ENCODE measurements at places on chromosomes 5 and 9. TPM values are rescaled to one million over a fixed set of nuclear protein-coding genes. Genes with fewer than 3 reads are reported as not detected.

The DMAC1 gene
- 97.8 TPM for total RNA-seq

DNA sequence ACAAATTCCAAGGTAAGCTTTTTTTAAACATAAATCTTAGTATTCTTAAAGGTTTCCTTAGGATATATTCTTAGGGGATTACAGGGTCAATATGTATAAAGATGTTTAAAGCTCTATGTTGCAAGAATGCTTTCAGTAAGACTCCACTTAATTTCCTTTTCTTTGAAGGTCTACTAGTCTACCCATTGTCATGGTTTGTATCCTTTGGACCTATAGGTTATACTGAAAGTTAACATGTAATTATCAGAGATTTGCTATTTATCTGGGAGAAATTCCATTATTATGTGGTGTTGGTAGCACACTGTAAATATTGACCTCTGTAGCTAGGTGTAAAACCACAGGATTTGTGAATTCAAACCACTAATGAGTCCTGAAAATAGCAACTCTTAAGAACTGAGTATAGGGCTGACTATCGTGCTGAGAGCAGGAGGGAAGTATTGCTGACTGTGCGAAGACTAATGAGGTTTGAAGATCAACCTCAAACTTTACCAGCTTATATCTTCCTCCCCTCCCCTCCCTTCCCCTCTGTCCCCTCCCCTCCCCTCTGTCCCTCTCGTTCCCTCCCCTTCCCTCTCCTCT, 85.6 kb downstream of the GADD45G start:
- peaks cover 13% of the 10 kb centered on the region for H3K27me3 ChIP-seq
- H3K27ac ChIP-seq = no peak overlapping the region
- H3K4me1 ChIP-seq = peaks cover 3% of the 10 kb centered on the region

DNA sequence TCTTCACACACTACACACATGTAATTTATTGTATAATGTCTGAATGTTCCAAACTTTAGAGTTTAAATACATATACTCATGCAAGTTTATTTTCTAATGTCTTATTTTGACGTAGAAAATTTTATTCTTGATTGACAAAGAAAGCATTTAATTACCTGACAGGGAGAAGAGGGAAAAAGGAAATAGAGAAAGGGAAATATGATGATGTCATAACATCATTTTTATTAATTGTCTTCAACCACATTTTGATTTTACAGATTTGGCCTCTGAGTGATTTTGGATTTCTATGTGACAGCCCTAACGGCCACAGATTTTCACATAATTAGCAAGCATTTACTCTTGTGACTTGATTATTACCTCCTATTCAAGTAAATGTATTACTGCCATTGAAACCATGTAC, 106.1 kb upstream of the FSTL4 start:
- DNase-seq = no peak
- H3K27ac ChIP-seq = no peak overlapping the region
- no peak overlapping the region for H3K4me3 ChIP-seq
- no peaks in the 10 kb centered on the region for H3K4me1 ChIP-seq

The EFNA5 gene
- 3.7 TPM for total RNA-seq

DNA sequence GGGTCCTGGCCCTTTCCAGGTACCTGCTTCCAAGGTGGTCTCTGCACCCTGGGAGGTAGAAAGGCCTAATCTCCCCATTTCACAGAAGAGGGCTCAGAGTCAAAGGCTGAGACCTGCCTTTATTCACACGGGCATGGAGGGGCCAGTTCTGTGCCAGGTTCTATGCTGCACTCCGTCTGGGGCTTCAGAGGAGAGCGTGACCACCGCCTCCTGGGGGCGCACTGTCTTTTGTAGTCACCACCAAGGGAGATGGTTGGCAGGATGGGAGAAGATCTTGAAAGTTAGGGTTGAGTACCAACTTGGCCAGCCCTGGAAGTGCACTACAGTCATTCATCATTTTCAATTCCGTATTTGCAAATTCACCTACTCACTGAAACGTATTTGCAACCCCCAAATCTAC, 23.7 kb upstream of the PRDM12 start:
- H3K27ac ChIP-seq = no peak overlapping the region
- DNase-seq = no peak
- no peak overlapping the region for H3K4me3 ChIP-seq
- H3K36me3 ChIP-seq = peaks cover 13% of the 10 kb centered on the region
- no peaks in the 10 kb centered on the region for H3K27me3 ChIP-seq
- H3K4me1 ChIP-seq = peaks cover 3% of the 10 kb centered on the region

The NREP gene
- 230 TPM for total RNA-seq

DNA sequence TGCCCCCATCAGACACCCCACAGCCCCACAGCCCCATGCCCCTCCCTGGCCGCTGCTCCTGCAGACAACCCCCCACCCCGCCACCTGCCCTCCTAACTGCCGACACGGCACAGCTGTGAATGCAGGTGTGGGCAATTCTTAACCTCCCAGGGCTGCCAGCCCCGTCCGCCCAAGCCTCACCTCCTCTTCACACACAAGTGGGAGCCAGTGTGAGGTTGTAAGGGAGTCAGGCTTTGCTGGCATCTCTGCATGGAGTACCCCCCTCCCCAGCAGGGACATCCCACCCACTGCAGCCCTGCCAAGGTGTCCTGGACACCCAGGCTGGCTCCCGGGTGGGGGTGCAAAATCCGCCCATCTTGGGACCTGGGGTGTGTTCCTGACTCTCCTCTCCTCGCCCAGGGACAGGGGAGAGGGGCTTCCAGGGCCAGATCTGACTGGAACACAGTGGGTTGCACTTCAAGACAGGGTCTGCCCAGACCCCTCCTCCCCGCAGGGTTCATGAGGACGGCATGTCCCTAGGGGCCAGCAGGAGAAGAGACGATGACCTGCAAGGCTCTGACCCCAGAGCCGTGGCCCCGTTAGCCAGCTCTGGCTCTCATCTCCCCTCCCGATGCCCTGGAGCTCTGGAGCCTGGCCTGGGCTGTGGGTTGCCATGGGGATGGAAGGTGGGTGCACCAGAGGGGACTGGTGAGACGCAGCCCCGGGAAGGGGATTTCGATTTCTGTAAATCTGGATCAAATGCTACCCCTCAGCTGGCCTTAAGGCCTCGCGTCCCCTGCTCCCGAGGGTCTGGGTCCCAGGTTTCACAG, 34.4 kb downstream of the SARDH start:
- no peak overlapping the region for H3K4me3 ChIP-seq
- peaks cover 20% of the 10 kb centered on the region for H3K27me3 ChIP-seq
- H3K27ac ChIP-seq = no peak overlapping the region
- peaks cover 39% of the 10 kb centered on the region for H3K4me1 ChIP-seq

DNA sequence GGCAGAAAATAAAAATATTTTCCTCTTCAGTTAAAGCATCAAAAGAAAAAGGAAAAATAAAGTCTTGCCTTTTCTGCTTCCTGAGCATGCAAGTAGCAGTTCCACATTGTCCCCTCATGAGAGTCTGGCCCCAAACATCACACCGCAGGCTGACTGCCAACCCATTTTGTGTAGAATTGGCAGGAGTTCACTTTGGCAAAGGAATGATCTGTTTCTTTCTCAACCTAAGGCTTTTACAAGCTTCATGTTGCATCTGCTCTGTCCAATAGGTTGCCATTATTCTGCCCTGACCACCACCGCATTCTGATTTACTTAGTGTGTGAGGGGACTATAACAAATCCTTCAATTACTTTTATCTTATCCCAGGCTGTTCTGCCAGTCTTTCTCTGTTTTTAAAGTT, 249.5 kb downstream of the ISL1 start:
- peak; percentile 72 for DNase-seq
- H3K4me1 ChIP-seq = no peaks in the 10 kb centered on the region
- no peaks in the 10 kb centered on the region for H3K36me3 ChIP-seq
- H3K4me3 ChIP-seq = no peak overlapping the region

- no peaks in the 10 kb centered on the region for H3K36me3 ChIP-seq
- no peaks in the 10 kb centered on the region for H3K4me1 ChIP-seq
- H3K27ac ChIP-seq = no peak overlapping the region
- no peak for DNase-seq
- no peak overlapping the region for H3K4me3 ChIP-seq
Measured at GRCh38 chr5:126369083-126369482, 54.1 kb upstream of the GRAMD2B start.

The SLC27A6 gene
- 1.0 TPM for total RNA-seq

DNA sequence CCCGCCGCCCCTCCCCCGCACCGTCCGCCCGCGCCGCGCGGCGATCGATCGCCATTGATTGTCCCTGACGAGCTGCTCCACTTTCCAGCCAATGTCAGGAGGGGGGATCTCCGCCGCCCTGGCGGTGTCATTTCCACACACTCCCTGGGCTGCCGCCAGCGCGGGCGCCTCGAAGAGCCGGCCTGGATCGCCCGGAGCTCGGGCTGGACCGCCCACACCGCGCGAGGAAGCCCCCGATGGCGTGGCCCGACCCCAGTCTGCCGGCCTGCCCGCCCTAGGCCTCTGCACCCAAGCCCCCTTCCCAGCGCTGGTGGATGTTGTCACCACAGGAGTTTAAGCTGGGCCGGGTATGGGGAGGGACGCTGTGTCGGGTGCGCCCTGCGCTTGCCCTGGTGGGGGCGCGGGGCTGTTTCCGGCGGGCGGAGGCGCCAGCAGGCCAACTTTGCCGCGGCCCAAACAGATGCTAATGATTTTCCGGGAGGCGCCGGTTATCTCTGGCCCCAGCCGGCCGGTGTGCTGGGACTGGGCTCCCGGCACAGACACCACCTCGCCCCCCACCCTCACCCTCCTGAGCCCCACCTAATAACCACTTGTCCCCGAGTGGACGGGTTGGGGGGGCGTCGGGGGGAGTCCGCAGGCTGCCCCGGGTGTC, 10.6 kb upstream of the CXXC5 start:
- peak overlapping the region; percentile 95 for H3K27ac ChIP-seq
- no peaks in the 10 kb centered on the region for H3K27me3 ChIP-seq
- peaks cover 1% of the 10 kb centered on the region for H3K36me3 ChIP-seq
- peaks cover 84% of the 10 kb centered on the region for H3K4me1 ChIP-seq

Data from muscle of leg (tissue), 16 donors.